RWPE1 (cell line): ENCODE measurements at places on chromosomes 4 and X.

- DNase-seq, result peak; percentile 4
Observed at GRCh38 chrX:52585892-52586291, 68.8 kb downstream of the SSX7 start.

DNA sequence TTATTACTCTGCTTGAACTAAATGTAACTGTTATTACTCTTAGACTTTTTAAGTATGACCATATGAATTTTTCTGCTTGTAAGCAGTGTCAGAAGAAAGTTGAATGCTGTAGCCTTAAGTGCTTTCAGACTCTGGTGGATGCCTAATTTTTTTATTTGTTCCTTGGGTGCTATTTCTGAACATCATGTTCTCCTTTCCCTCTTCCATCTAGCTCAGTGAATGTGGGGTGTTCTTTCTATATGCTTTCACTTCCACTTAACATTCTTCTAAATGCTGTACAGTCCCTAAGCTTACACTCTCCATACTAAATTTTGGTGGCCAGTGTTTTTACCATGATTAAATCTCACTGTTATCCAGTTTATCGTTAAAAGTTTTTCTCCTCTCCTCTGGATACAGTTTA lies 3.6 kb downstream of the DCK start:
- DNase-seq, result no peak

DNA sequence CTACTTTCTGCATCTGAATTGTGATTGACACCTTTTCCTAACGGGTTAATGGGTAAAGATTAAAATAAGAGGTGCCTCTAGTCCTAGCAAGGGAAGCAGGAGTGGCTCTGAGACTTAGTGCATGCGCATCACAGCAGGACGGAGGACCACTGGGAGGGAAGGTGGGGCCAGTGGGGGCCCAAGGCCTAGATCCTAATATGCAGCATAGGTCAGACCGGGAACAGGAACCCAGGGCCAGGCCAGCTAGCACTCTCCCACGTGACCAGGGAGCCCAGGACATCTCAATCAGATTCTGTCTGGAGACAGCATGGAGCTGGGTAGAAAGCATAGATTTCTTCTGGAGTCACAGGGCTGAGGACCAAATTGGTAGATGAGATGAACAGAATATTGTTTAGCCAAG lies 55.7 kb downstream of the RASL11B start:
- no peak for DNase-seq

- DNase-seq, result no peak
Observed at GRCh38 chr4:80219301-80220025, 22.2 kb downstream of the PRDM8 start.

DNA sequence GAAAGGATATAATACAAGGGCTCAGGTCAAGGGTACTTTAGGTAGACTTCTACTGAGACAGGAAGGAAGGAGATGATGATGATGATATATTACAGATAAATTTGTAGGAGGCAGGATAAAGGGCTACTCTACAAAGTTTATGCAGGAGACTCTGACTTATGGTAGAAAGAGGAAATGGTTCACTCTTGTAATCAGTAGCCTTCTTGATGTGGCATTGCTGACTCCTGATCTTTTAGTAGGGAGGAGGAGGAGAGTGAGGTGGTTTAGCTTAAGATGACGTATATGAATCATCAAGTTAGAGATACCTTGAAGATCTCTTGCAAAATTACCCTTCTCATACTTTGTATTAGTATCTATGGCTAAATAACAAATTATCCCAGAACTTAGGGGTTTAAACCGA lies 4.7 kb downstream of the BLTP1 start:
- no peak for DNase-seq

GRCh38 chr4:71107726-71108125 lies 114.3 kb downstream of the DCK start:
- no peak for DNase-seq

GRCh38 chr4:112311516-112311915 lies 14.3 kb downstream of the ALPK1 start:
- DNase-seq, result no peak

DNA sequence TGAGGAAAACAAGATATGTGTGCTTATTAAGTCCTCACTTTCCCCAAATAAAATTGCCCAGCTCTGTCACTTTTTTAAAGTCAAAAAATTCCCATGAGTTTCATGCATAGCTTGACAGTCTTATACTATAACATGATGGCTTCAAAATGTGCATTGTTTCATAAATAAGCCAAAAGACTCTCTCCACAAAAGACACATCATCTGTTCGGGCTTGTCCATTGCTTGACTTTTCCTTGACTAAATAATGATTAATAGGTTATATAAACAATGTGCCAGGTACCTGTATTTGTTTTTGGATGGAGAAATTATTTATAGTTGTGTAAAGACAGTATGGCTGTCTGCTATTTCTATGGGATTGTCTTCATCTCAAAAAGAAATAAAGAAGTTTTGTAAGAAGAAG lies 329.2 kb upstream of the KLF3 start:
- peak; percentile 55 for DNase-seq

GRCh38 chrX:8850478-8850877 lies 49.3 kb upstream of the FAM9A start:
- DNase-seq, result no peak

GRCh38 chr4:89254847-89255246 lies 52.8 kb downstream of the GPRIN3 start:
- DNase-seq, result peak; percentile 39

DNA sequence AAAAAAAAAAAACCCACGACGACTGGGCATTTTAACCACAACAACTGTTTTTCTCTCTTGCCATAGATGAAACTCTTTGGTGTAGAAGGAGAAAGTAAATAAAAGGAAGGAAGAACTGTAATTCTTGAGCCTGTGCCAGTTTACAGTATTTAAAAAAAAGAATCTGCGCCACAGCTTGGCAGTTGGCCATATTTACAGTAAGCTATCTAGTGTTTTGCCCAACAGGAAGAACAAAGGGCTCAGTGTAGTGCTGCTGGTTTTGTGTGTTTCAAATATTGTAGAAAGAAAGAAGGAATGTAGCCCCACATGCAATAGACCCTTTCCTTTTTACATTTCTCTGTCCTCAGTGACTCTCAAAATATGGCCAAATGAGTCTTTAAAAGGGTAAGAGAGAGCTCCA lies 66.1 kb downstream of the NR3C2 start:
- DNase-seq, result peak; percentile 8

- no peak for DNase-seq
Observed at GRCh38 chr4:112748352-112748878, 111.5 kb downstream of the LARP7 start.

DNA sequence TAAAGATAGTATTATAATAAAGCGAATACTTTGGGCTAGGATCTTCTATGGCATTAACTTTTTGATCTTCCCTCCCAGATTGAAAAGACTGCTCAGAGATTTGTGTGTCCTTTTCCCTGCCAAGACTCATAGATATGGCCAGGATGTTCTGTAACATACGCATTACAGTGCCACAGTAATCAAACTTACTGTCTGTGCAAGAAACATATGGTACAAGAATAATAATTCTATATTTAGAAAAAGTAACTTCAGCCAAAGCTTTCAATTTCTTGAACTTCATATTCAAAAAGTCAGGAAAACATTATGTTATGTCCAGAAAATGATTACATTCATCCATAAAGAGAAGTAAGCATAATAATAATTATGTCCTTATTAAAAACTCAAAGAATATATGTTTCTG lies 100.9 kb upstream of the GUCY1A1 start:
- DNase-seq, result no peak

GRCh38 chr4:79016878-79017277 lies 77.6 kb upstream of the PAQR3 start:
- no peak for DNase-seq

DNA sequence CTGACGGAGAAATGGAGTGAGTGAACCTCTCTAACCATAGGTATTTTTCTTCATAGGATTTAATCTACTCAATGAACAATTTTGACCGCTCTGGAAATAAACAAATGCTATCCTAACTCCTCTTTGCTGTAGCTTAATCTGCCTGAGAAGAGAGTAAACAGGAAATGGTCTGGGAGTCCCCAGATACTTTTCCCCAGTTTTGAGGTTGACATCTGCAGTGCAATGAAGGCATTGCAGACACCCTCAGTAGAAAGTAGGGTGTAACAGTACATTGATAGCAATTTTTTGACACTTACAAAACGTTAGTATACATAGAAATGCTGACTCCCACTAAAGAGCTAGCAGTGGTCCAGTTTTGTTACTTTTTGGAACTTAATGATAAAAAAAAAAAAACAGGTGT lies 495.9 kb upstream of the FAM241A start:
- no peak for DNase-seq

DNA sequence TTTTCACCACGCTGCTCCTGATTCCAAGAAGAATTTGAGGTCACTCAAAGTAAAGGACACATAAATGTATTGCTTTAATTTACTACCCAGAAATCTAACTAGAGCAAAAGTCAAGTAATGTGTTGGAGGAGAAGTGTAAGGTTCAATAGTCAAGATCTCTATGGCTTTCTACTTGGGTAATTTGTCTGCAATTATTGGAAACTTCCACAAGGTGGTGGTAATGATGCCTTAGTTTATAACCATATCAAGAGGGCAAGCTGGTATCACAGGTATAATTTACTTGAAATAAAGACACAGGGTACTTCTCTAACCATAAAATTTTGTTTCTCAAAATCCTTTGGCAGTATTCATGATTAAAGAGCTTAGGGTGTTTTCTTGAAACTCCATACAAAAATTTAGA lies 10.2 kb upstream of the GRIA3 start:
- no peak for DNase-seq

DNA sequence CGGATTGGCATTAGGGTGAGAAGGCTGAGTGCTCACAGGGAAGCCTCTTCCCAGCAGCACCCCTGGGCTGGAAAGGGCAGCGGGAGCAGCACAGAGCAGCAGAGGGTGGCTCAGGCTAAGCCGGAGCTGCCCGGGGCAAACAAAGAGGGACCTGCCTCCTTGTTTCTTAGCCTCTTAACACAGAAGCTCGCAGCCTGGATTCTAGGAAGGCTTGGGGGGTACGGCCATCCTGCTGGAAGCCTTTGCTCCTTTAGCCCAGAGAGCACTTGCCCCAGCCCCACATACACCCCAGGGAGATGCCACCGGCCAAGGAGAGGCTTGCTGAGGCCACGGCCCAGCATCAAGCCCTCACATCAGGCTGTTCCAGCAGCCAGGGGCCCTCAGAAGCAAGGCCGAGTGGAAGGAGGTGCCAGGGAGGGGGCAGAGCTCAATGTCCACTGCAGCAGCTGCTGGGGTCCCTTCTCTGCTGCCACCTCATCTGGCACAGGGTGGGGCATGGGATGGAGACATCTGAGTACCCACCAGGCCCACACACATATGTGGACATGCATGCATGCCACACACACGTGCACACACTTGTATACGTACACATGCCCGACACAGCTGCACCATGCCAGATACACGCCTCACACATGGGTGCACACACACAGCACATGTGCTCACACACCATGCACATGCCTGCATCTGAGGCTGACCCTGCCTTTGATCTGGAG lies 20.3 kb upstream of the SPON2 start:
- no peak for DNase-seq

DNA sequence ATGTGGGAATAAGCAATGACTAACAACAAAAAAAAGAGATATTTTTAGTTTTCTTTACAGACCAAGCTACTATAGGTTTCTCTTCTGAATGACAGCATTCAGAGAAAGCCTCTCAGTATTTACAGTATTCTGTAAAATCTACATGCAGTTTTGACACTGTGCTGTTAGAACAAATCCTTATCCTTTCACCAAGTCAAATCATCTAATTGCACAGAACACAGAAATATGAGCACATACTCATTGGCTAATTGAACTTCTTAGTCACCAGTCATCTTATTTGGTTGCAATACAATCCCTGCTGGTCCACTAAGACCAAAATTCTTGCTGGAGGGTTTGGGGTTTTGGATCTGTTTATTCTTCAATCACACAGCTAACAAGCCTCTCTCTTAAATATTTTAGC lies 5.7 kb downstream of the ACOT9 start:
- DNase-seq, result no peak

GRCh38 chr4:123603165-123603564 lies 206.6 kb downstream of the SPRY1 start:
- DNase-seq, result peak; percentile 33

- peak; percentile 5 for DNase-seq
Observed at GRCh38 chr4:81136161-81136905, 78.7 kb downstream of the PRKG2 start.

DNA sequence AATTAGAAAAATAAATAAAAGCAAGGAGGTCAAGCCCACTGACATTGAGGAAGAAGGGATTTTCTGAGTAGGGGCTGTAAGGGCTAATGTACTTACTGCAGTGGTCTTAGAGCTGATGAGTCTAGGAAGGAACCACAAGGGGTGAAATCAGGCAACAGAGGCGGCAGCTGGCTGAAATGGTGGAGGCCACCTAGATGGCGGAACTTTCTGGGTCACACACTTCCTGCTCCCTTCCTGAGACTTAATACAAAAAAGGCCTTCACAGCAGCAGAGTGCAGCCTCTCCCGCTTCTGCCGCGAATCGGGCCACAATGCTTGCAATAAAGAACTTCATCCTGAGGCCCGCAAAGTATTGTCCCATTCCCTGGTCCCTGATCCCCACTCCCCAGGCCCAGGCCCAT lies 15.4 kb downstream of the SNX12 start:
- DNase-seq, result no peak
